ENCODE measurements at places on chromosomes 2 and 18.

GRCh38 chr2:216665242-216665641 is 30.1 kb downstream of the IGFBP5 start:
- no peak for DNase-seq

DNA sequence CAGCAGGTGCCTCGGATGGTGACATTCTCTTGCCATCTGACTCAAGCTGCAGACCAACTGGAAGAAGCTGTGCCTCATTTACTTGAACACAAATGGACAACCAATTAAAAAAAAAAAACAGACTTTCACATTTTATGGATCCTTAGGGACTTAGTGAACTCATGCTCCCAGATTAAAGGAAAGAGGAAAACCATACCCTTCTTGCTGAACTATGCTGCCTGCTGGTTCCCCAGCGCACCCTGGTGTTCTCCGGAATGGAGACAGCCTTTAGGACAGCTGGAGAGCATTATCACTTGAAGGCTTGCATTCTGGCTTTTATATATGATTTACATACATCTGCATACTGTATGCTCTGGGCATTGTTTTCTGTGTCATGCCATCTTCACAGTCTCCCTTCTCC is 370.7 kb downstream of the SLC4A3 start:
- DNase-seq: no peak

- peak; percentile 29 for DNase-seq
Measured at GRCh38 chr2:8576525-8577167, 105.2 kb upstream of the ID2 start.

DNA sequence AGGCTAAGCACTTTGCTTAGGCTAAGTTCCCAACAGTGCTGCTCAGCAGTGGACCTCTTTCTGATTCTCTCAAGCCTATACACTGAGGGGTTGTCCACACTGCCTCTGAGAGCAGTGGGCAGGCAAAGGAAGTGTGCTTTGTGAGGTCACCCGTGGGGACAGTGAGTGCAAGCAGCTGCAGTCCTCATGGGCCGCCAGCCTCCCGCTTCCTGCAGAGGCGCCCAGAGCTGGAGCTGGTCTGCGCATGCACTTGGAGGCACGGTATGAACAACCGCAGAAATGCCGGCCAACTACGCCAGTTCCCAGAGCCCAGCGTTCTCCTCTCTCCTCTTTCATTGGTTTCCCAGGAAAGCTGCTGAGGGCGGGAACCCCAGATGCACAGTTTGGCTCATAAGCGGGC is 149.5 kb upstream of the DLX2 start:
- DNase-seq: no peak

GRCh38 chr2:236236559-236237452 is 27.4 kb downstream of the ASB18 start:
- DNase-seq: no peak

Data from activated CD4-positive, alpha-beta T cell treated with anti-CD3 and anti-CD28 coated beads for 24 hours (primary cell).